ENCODE measurements at places on chromosomes 1 and 21.
A peak's percentile ranks its signal among the peaks of the same experiment; 100 is the strongest.

DNA sequence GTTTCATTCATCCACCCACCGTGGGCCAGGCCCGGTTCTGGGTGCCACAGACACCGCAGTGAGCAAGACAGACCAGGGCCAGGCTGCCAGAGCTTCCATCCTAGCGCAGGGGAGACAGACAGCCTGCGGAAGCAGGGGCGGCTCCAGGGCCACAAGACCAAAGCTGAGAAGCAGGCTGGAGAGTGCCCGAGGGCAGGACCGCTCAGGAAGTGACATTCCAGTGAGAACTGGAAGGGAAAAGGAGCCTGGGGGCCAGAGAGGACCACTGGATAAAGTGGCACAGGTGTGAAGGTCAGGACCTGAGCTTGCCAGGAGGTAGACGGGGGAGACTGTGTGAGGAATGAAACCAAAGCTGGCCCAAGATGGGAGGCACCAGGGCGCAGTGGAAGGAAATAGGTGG is 59.5 kb upstream of the EFHD2 start:
- DNase-seq = peak; percentile 43

GRCh38 chr1:11483581-11484320 is 4.8 kb downstream of the DISP3 start:
- DNase-seq = no peak

- no peak for DNase-seq
Measured at GRCh38 chr1:235552146-235552716, 48.0 kb upstream of the B3GALNT2 start.

GRCh38 chr1:206961668-206962067 is 8.6 kb downstream of the FCAMR start:
- no peak for DNase-seq

- no peak for DNase-seq
Measured at GRCh38 chr1:245750261-245750660, 595.5 kb downstream of the KIF26B start.

DNA sequence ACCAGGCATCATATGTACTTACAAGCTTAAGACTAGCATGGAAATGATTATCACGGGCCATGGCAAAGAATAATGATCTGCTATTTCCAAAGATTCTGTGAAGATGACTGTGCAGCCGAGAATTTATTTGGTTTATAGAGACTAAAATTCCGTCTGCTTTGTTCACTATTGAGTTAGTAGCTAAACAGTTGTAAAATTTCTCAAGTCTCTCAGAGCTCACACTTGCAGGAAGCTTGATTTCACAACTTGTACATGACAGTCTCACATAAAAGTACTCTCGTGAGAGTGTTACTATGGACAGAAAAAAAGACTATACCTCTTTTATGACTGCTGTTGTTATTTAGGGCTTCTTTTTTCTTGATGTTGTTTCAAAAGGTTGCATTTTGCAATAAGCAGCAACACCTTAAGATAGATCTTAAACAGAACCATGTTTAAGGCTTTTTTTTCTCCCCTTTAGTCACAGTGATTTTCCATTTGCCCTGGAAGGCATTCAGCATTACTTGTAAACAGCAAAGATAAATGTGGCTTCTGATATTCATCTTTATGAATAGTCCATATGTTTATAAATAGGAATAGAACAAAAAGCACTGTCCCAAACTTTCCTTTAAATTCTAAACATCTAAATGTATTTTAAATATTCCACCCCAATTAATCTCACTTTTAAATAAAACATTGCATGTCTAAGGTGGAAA is 24.8 kb downstream of the ST6GALNAC5 start:
- DNase-seq = no peak

DNA sequence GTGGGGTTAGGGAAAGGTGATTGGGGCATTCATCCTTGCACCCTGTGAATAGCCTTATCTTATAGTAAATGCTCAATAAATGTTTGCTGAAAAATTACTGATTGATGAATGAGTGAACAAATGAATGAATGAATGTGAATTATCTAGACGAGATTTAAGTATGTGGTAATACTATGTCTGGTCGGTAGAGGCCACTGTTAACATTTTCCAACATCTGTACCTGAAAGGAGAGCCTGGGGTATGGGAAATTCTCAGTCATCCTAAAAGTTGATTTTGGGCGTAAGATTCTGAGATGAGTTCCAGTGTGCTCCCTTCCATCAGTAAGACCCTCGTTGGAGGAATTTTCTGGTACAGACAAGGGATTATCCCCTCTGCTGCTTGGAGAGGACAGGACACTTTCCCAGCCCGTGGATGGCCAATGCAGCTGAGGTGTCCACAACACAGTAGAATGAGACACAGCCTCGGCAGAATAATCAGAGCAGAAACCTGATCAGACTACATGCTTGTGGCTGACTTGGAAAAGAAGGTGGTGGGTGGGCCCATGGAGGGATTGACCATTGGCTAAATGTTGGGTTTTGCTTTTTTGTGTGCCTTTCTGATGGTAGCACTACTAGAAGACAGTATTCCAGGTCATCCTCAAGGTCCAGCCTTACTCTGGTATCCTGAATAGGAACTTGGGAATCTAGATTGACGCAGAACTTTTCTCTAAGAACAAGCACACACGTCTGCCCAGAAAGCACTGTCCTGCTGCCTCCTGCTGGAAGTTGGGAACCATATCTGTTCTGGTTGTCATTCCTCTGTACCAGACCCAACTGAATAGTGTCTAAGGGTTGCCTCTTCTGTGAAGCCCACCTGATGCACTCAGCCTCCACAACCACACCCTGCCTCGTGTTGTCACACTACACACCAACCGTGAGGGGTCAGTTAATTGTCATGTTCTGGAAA is 262.0 kb downstream of the TNR start:
- no peak for DNase-seq

GRCh38 chr1:163896001-163896400 is 574.2 kb downstream of the NUF2 start:
- DNase-seq = no peak

- no peak for DNase-seq
Measured at GRCh38 chr21:17668479-17669140, 55.9 kb upstream of the BTG3 start.

- no peak for DNase-seq
Measured at GRCh38 chr1:239417221-239417620, 30.9 kb downstream of the CHRM3 start.
